Tibial nerve (tissue), 4 donors: ENCODE measurements at places on chromosomes 5 and 9. TPM values are rescaled to one million over a fixed set of nuclear protein-coding genes. Genes with fewer than 3 reads are reported as not detected.

The GHR gene
- 30.2 TPM for total RNA-seq

The GPR151 gene
- total RNA-seq: not detected

The PKD2L2 gene
- total RNA-seq: not detected

The LARP1 gene
- total RNA-seq: 147 TPM

The ZDHHC11 gene
- total RNA-seq: 3.0 TPM

The GFRA3 gene
- total RNA-seq: 5.9 TPM

The CCNI2 gene
- total RNA-seq: not detected

The RMRP gene
- 1,096 TPM for total RNA-seq

The ACO1 gene
- total RNA-seq: 49.0 TPM

The GTF2H2C gene
- 18.3 TPM for total RNA-seq

The PTGER4 gene
- 72.3 TPM for total RNA-seq

- no peak for DNase-seq
- no peak overlapping the region for H3K27ac ChIP-seq
- no peaks in the 10 kb centered on the region for H3K27me3 ChIP-seq
- H3K4me1 ChIP-seq: peaks cover 24% of the 10 kb centered on the region
These were observed 84.3 kb upstream of the ACTBL2 start for GRCh38 chr5:57566914-57567313.

GRCh38 chr9:71681708-71682272, 86.5 kb downstream of the CEMIP2 start:
- peaks cover 17% of the 10 kb centered on the region for H3K4me1 ChIP-seq
- DNase-seq: no peak
- no peaks in the 10 kb centered on the region for H3K27me3 ChIP-seq
- no peaks in the 10 kb centered on the region for H3K36me3 ChIP-seq

GRCh38 chr9:137639303-137640051, 20.7 kb downstream of the EHMT1 start:
- H3K27me3 ChIP-seq: no peaks in the 10 kb centered on the region
- H3K4me1 ChIP-seq: peaks cover 4% of the 10 kb centered on the region
- no peaks in the 10 kb centered on the region for H3K36me3 ChIP-seq
- no peak overlapping the region for H3K27ac ChIP-seq
- peak overlapping the region; percentile 15 for H3K4me3 ChIP-seq

- no peaks in the 10 kb centered on the region for H3K27me3 ChIP-seq
- H3K27ac ChIP-seq: no peak overlapping the region
- no peak for DNase-seq
- H3K36me3 ChIP-seq: no peaks in the 10 kb centered on the region
- no peak overlapping the region for H3K4me3 ChIP-seq
- no peaks in the 10 kb centered on the region for H3K4me1 ChIP-seq
These were observed 87.6 kb downstream of the ERP44 start for GRCh38 chr9:100011062-100011681.

DNA sequence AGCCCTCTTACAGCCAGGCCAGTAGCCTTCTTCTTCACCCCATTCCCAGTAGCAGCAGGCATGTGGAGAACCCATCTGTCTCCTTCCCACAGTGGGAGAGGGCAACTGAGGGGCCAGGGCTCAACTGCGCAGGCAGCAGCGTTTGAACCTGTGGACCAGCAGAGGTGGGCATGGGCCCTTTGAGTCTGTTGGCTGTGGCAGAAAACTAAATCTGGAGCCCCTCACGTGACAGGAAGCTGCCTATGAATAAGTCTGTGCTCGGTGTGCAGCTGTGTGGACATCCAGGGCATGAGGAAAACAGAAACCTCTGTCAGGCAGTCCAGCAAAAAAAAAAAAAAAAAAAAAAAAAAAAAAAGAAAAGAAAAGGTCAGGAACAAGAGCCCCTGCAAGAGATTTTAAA, 189.2 kb upstream of the NR3C1 start:
- H3K27me3 ChIP-seq: no peaks in the 10 kb centered on the region
- H3K4me1 ChIP-seq: peaks cover 4% of the 10 kb centered on the region
- no peak overlapping the region for H3K27ac ChIP-seq
- no peak overlapping the region for H3K4me3 ChIP-seq
- H3K36me3 ChIP-seq: no peaks in the 10 kb centered on the region

- H3K4me3 ChIP-seq: no peak overlapping the region
- H3K4me1 ChIP-seq: no peaks in the 10 kb centered on the region
- H3K36me3 ChIP-seq: no peaks in the 10 kb centered on the region
- H3K27ac ChIP-seq: no peak overlapping the region
These were observed 191.5 kb upstream of the CLINT1 start for GRCh38 chr5:158050421-158050820.

- H3K4me3 ChIP-seq: no peak overlapping the region
- H3K27ac ChIP-seq: no peak overlapping the region
- H3K27me3 ChIP-seq: no peaks in the 10 kb centered on the region
- DNase-seq: no peak
- no peaks in the 10 kb centered on the region for H3K36me3 ChIP-seq
- no peaks in the 10 kb centered on the region for H3K4me1 ChIP-seq
These were observed 30.7 kb upstream of the JADE2 start for GRCh38 chr5:134494780-134495179.

DNA sequence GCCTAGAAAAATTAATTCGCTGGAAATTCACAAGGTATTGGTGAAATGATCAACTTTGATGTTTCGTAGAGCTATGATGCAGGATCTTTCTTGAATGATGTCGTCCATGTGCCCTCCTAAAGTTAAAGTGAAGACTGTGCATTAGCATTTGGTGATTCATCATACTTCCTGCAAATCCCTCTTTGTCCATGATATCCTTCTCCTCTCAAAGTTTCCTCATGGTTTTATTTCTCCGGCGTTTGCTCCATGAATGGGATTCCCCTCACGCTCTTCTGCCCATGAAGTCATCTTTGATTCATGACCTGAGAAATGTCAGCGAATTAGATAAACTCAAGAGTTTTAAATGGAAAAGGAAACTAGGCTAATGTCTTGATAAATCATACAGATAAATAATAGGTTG, 372.7 kb downstream of the PSAT1 start:
- no peaks in the 10 kb centered on the region for H3K4me1 ChIP-seq
- H3K4me3 ChIP-seq: no peak overlapping the region
- no peak overlapping the region for H3K27ac ChIP-seq
- H3K27me3 ChIP-seq: no peaks in the 10 kb centered on the region
- H3K36me3 ChIP-seq: no peaks in the 10 kb centered on the region

DNA sequence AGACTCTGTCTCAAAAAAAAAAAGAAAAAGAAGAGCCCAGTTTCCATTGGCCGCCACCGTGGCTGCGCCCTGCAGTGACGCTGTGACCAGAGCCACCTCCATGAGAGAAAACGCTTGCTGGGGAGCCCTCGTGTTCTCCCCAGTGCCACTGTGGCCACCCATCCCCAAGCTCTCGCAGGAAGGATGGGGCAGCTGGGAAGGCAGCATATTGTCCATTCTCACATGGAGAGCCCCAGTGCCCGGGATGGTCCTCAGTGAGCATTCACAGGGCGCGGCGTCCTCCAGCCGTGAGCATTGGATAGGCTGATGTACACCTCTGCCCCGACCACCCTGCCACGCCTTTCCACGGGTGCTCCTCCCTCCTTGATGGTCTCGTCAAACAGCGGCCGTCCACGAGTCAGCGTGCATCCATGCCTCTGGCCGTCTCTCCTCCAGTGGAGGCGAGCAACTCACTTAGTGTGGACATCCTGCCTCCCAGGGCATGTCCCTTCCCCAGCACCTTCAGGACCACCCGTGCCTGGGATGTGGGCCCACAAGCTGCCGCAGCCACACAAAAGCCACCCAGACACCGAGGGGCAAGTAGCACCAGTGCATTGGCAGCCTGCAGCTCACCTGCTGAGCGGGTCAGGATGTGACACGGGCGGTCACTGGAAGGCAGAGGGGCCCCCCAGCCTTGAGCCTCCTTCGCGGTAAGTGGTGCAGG, 23.4 kb upstream of the SLC6A19 start:
- H3K4me3 ChIP-seq: no peak overlapping the region
- peaks cover 7% of the 10 kb centered on the region for H3K27me3 ChIP-seq
- no peak for DNase-seq
- no peaks in the 10 kb centered on the region for H3K36me3 ChIP-seq
- H3K27ac ChIP-seq: no peak overlapping the region

DNA sequence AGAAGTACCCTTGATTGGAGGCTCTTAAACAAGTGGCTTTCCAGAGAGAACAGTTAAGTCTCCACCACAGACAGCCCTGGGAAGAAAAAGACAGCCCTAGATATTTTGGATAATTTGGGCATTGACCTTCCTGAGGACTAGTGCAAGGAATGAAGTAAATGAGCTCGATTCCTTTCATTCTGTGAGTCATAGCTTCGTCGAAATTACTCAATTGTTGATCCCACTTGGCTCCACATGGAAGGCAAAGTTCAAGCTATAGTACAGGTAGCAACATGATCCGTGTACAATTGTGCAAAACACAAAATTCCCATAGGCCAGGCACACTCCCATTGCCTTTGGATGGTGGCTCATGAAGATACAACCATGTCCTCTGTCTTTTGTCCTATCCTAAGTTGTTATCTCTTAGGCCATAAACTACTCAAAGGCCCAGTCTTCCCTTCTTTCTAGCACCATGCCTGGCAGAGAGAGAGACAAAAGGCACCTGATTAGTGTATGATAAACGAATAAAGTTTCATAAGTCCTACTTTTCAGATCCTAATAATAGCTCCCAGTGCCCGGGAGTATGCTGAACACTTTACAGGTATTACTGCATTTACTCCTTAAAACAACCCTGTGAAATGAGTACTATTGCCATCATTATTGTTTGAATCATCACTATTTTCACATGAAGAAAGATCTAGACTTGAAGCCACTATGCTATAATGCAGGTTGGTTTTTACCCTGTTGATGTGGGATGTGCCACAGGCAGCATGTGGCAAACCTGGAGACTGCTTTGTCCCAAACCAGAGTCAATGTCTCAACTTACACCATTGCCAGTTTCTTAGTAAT, 116.7 kb upstream of the RANBP3L start:
- H3K36me3 ChIP-seq: no peaks in the 10 kb centered on the region
- no peaks in the 10 kb centered on the region for H3K27me3 ChIP-seq
- H3K4me1 ChIP-seq: no peaks in the 10 kb centered on the region
- H3K27ac ChIP-seq: no peak overlapping the region
- no peak for DNase-seq
- no peak overlapping the region for H3K4me3 ChIP-seq

DNA sequence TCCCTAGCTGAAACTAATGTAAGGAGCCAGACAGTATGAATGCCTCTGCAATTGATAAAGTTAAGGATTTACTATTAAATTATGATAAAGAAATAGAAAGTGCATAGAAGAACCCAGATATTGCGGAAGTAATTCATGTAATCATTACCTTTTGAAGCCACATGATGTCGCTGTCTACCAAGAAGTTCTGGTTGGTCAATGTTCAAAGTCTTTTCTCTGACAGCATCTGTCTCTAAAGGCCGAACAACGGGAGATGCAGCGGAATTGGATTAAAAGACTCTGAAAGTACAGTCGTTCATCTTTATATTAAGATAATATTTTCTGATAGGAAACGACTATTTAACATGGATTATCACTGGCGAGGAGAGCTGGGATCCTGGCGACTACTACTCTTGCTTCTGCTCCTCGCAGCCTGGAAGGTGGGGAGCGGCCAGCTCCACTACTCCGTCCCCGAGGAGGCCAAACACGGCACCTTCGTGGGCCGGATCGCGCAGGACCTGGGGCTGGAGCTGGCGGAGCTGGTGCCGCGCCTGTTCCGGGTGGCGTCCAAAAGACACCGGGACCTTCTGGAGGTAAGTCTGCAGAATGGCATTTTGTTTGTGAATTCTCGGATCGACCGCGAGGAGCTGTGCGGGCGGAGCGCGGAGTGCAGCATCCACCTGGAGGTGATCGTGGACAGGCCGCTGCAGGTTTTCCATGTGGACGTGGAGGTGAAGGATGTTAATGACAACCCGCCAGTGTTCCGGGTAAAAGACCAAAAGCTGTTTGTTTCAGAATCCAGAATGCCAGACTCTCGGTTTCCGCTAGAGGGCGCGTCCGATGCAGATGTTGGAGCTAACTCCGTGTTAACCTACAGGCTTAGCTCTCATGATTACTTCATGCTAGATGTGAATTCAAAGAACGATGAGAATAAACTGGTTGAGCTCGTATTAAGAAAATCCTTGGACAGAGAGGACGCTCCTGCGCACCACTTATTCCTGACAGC, at the start of gene PCDHA8:
PCDHA8 (plus strand) TSS at position 210 of the 985 bp plus-strand sequence; CDS start at position 345, 135 bp downstream.
- H3K4me3 ChIP-seq: no peak within 1 kb of the TSS
- H3K4me1 ChIP-seq: no peaks in the 10 kb centered on the region
- no peaks in the 10 kb centered on the region for H3K27me3 ChIP-seq
- H3K27ac ChIP-seq: no peak within 1 kb of the TSS
- no peak for DNase-seq

DNA sequence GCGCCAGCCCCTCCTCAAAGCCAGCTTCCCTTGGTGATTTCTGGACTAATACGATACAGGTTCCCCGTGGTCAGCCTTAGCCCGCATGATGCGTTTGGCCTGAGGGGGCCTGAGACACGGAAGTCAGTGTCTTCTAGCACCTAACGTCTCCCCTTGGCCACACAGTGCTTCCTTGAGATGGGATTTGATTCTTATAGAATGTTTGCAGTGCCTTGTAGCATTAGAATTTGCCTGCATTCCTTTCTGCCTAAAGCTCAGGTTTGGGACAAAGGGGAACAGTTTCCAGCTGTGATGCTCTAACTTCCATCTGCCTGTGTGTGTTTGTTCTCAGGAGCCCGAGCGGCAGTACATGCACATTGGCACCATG, 34.4 kb downstream of the CFAP90 start:
- no peaks in the 10 kb centered on the region for H3K36me3 ChIP-seq
- H3K4me3 ChIP-seq: no peak overlapping the region
- no peaks in the 10 kb centered on the region for H3K27me3 ChIP-seq

- DNase-seq: no peak
- H3K4me3 ChIP-seq: no peak overlapping the region
- no peaks in the 10 kb centered on the region for H3K27me3 ChIP-seq
- no peaks in the 10 kb centered on the region for H3K36me3 ChIP-seq
- H3K27ac ChIP-seq: no peak overlapping the region
- H3K4me1 ChIP-seq: no peaks in the 10 kb centered on the region
These were observed 97.0 kb upstream of the VLDLR start for GRCh38 chr9:2524601-2525000.

DNA sequence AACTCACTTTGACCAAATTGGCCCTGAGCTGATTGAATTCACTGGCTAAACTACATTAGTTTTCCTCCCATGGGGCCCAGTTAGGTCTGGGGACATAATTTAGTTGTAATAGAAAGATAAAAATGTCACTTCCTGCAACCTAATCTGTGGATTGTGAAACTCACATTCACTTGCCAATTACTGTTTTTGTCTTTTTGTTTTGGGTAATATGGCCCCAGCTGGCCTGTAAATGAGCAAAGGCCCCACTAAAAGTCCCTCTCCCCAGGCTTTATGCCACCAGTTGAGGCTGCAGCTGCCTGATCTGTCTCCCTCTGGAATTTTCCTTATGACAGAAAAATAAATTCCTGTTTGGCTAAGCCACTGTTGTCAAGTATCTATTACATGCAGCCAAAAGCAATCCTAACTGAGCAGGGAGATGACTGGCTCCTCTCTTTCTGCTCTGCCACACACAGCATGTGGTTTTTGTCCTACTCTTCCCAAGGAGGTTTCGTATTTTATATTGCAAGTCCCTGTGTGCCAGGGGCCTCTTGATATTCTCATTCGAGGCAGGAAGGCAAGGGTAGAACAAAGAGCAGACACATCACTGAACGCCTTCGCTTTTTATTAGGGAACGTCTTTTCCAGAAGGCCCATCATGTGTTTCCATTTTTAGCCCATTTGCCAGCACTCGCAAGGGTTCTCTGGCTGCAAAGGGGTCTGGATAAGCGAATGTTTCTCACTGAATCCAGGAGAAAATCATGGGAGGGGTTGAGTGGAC, 24.1 kb upstream of the SLC25A48 start:
- H3K27ac ChIP-seq: no peak overlapping the region
- no peaks in the 10 kb centered on the region for H3K36me3 ChIP-seq
- no peaks in the 10 kb centered on the region for H3K27me3 ChIP-seq
- H3K4me1 ChIP-seq: no peaks in the 10 kb centered on the region
- DNase-seq: no peak
- H3K4me3 ChIP-seq: no peak overlapping the region
